ENCODE measurements at places on chromosomes 3 and 15.

GRCh38 chr15:64938192-64938591 lies 26.5 kb downstream of the ANKDD1A start:
- DNase-seq: no peak

DNA sequence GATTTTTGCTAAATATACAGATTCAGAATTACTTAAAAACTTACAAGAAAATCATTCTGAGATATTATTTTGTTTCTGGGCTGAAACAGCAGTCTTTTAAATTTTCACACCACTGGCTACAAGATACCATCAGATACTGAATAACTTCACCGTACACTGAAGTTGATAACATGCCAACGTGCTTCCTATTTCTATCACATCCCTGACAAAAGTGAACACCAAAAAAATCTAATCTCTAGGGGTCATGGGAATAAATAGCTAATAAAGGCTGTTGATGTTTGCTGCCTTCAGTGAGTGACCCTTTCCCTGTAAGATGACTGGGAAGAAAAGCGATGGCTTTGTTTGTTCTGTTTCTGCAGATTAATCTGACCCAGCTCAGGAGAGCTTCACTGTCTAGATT lies 120.5 kb downstream of the DUT start:
- no peak for DNase-seq

DNA sequence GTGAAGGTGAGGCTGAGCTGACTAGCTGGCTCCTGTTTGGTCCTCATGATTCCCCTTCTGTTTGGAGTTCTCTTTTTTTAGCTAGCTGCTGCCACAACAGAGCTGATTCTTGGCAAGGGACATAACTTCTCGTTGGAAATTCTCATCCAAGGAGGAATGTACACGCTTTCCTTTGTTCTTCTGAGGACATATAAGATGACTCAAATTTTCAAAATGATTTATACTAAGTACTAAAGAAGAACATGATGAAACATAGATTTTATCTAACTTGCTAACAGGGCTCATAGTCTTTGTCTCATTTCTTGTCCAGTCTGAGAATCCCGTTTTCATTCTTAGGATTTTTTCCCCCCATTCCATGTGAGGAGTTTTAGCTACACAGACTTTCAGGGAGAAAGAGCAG lies 2.9 kb upstream of the TFG start:
- DNase-seq: no peak

DNA sequence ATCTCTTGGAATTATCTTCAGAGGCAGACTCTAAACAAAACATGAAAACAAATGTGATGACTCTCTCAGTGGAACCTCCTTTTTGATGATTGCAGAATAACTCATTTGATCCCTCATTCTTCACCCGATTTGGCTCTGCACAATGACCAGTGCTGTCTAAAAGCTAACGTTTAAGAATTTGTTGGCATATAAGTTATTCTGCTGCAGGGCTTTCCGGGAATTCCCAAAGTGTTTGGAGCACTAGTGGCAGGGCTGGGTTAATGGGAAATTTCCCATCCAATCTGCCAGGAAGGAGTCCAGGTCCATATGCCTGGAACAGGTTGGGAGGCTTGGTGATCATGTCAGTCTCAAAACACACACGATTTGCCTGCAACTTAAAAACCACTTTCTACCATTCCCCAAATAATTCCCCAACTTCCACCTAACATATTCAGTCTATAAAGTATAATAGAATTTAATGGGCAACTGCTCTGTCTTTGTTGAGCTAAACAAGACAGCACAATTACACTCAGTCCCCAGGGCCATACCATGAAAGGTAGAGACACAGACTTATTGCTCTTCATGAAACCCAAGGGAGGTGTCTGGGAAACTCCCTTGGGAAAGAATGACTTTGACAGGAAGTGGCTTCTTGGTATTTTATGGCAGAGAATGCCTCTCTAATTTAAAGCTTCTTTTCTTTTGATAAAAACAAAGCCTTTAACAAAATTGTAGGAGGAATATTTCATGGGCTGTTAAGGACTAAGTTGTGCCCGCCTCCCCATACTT lies 38.0 kb downstream of the ARRDC4 start:
- DNase-seq: no peak

- DNase-seq: no peak
Observed at GRCh38 chr3:63354160-63354559, 76.1 kb downstream of the SYNPR start.

DNA sequence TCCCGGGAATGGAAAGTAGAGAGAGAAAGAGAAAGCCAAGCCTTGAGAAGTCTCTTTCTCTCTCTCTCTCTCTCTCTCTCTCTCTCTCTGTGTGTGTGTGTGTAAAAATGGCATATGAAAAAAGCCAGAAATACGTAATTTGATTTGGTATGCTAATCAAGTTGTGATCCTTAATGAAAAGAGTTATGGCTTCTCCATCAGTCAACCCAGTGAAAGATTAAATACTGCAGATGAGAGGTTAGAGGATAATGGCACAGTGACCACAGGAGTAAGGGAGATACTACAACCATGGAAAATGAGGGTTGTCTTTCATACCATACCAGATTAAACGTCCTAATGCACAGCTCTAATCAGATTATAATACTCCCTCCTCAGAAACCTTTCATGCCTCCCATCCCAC lies 193.5 kb upstream of the SOX2 start:
- DNase-seq: no peak

- no peak for DNase-seq
Observed at GRCh38 chr15:29040370-29040751, 154.6 kb downstream of the APBA2 start.

DNA sequence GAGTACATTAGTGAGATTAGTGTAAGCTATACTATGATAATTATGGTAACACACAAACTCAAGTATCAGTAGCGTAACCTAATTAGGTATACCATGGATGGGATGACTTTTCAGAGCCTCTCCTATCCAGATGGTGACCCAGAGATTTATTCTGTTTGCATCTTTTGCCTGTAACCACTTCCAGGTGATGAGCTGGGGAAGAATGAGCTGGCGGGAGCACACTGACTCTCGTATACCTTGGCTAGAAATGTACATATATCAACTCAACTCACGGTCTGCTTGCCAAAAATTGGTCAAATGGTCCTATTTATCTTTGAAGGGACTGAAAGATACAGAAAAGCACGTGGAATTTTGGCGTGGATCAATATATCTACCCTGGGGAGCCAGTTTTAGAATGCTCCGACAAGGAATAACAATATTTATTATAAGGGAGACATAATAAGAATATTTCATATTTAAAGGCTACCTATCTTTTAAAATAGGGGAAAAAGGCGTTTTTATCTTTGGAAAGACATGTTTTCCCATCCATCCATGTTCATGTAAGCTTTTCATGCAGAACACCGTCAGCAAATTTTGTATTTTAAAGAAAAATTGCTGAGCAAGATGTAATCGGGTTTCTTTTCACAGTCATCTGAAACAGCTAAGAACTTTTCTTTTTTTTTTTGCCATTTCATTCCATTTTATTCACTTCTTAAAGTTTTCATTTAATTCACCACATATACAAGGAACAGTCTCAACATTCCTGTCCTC lies 502.6 kb upstream of the CBLB start:
- DNase-seq: no peak

GRCh38 chr3:157127831-157128767 lies 31.8 kb downstream of the CCNL1 start:
- no peak for DNase-seq

DNA sequence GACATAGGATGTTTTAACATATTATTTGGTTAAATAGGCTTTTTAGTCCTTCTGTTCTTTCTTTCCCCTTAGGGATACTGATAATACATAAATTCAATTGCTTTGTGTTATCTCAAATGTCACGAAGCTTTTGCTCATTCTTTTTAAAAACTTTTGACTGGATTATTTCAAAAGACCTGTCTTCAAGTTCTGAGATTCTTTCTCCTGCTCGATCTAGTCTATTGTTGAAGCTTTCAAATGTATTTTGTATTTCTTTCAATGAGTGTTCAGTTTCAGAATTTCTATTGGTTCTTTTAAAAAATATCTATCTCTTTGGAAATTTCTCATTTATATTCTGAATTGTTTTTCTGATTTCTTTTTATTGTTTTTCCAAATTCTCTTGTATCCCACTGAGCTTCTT lies 16.9 kb downstream of the IL20RB start:
- no peak for DNase-seq

GRCh38 chr15:66716656-66717020 lies 14.6 kb downstream of the SMAD6 start:
- no peak for DNase-seq

- DNase-seq: no peak
Observed at GRCh38 chr3:133277813-133278212, 122.0 kb upstream of the BFSP2 start.

DNA sequence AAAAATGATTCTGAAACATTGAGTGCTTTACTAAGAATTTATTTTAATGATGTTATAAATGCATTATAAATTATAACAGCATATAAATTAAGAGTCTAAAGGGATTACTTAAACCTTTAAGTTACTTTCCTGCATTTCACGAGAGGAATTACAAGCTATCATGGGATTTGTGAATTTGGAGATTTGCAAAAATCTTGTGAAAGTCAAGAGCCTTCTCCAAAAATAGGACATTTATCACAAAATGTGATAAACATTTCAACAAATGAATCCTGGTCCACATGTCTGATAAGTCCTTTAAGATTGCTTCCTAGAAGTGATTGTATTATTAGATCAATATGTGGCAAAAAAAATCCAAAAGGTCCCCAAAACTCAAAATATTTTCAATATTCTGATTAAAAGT lies 154.5 kb downstream of the ATP8B4 start:
- no peak for DNase-seq

DNA sequence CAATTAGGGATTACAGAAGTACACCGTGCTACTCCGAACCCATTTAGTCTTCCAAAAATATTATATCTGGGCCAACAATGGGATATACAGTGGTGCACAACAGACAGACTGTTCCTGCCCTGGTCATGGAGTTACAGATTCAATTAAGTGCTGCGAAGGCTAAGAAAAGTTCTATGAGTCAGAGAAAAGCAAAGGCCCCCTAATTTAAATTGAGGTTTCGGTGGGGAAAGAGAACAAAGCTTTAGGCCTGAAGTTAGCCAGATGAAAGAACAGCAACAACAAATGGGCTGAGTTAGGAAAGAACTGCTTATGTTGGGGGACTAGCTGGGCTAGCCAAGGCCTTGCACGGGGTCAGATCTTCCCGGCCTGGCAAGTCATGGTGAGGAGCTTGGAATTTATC lies 131.8 kb downstream of the MDFIC2 start:
- DNase-seq: no peak

DNA sequence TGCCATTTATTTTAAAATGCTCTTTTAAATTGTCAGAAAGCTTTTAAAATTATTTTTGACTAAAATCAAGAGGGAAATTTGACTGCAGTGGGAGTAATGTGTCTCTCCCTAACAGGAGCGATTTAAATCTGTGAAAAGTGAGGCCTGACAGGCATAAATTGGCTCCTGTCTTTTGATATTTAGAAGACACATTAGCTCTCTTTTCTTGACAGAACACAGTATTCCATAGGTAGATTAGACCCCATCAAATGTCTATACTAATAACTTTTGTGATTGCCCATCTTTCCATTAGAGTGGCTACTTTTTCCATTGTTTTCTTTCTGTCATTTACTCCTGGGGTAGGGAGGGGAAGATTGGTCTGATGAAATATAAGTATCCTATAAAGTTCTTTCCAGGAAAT lies 866.3 kb downstream of the ROBO1 start:
- no peak for DNase-seq

DNA sequence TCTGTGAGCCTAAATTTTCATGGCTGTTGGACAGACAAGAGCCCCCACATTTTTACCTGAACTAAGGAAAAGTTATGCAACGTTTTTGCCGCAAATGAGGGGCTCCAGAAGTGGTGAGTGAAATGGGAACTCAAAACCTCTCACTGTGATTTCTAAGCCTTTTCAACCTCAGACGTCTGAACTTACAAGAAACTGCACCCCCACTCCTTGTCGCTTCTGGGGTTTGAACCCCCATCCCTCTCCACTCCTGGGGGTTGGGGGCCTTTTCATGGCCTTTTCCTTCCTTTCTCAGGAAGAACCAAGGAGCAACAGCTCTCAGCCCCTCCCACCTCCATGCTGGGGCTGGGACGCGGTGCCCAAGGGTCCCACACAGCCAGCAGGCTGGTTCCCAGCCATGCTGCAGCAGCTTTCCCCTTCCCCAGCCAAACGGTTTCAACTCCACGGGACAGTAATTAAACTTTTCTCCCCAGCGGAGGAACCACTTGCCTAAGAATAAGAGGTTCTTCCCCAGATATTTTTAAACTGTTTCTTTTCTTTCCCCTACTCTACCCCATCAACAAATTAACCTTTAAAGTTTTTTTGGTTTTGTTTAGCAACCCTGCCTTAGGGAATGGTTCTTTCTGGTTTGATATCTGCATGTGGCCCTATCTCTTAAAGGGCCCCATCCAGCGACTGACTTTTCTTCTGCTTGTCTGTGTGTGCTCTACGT lies 387.6 kb upstream of the CBLB start:
- DNase-seq: no peak

GRCh38 chr3:77169823-77170222 lies 129.9 kb downstream of the ROBO2 start:
- DNase-seq: no peak

GRCh38 chr15:38153781-38154180 lies 98.9 kb upstream of the SPRED1 start:
- no peak for DNase-seq

- no peak for DNase-seq
Observed at GRCh38 chr15:47184003-47184907, 533.0 kb upstream of the SEMA6D start.

DNA sequence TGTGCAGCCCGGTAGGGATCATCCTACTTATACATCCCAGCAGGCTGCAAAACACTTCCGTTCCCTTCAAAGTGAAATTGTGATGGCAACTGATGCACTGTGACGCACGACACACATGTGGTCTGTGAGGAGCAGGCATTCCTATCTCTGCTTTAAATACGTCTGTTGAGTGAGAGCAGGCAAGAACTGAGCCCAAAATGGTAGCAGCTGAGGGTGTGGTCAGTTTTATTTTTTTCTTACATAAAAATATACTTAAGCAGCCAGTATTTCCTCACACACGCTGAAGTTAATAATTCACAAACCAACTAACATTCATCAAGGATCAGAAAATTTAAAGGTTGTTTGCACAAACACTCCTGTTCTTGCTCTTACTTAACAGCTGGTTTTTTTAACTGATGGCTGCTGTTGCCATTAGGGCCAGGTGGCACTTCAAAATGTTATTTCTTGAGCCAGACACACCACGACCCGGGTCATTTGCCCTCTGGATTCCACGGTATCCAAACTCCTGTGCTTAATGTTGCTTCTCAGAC lies 23.9 kb downstream of the LRIG1 start:
- no peak for DNase-seq

- no peak for DNase-seq
Observed at GRCh38 chr3:66747696-66748095, 246.9 kb upstream of the LRIG1 start.

DNA sequence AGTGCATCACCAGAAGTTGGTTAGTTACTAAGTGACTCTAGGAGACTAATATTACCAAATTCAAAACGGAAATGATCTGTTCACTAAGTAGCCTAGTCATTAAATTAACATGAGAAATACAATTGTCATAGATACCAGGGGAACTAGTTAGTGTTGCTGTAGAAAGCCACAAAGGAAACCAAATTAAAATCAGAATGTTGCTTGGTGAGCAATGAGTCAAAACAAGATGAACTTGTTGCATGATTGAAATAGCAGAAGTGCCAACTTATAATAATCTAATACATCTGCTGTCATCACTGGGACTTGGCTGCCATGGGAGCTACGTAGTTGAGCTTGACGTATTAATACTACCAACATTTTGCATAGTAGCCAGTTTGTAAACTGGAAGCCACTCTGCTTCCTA lies 458.1 kb downstream of the DIPK2A start:
- DNase-seq: no peak
